AG09319 (cell line): ENCODE measurements at places on chromosomes 5 and 9.

DNA sequence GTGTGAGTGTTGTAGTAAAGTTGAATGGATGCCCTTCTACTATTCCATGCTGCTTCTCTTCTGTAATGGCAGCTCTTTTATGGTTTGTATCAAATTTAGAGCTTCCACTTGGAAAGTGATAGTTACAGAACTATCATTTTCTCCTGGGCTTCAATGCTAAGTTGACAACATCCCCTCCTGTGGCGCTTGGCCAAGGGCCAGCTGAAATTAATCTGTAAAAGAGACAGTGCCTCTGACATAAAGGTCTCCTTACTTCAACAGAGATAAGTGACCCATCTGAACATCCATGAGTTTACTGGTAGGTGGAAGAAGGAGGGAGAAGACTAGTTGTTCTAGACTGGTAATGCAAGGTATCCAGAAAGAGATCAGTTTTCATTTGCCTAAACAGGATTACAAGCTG, 39.7 kb downstream of the CHSY3 start:
- DNase-seq = no peak

- DNase-seq = no peak
These were observed 1.5 kb downstream of the NKD2 start for GRCh38 chr5:1010181-1010510.

- DNase-seq = peak; percentile 51
These were observed 664.2 kb upstream of the ZNF608 start for GRCh38 chr5:125410537-125411070.

- DNase-seq = no peak
These were observed 36.4 kb downstream of the PWWP2A start for GRCh38 chr5:160082614-160083500.

- no peak for DNase-seq
These were observed 61.1 kb downstream of the SAXO1 start for GRCh38 chr9:18971909-18972308.

DNA sequence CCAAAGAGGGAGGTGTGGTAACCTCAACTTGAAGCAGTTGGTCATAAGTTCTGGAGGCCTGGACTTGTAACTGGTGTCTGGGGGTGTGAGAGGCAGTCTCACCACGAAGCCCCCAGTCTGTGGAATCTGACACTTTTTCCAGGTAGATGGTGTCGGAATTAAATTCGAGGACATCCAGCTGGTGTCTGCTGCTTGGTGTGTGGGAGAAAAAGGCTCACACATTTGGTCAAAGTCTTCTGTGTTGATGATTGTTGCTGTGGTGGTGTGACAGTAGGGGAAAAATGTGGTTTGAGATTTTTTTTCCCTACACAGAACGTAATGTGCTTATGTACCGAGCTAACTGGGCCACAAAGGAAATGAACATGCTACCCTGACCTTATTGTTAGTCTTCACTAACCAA, 251.9 kb downstream of the MAT2B start:
- DNase-seq = no peak
